SJCRH30 (cell line): ENCODE measurements at places on chromosomes 13 and 19.

DNA sequence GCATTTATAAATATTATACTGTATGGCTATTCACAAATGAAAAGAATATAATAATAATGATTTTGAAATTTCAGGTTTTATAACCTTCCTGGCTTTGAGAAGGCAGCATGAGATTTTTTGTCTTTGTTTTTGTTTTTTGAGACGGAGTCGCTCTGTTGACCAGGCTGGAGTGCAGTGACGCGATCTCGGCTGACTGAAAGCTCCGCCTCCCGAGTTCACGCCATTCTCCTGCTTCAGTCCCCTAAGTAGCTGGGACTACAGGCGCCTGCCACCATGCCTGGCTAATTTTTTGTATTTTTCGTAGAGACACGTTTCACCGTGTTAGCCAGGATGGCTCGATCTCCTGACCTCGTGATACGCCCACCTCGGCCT lies 64.1 kb downstream of the ZNF429 start:
- no peak for DNase-seq

GRCh38 chr19:46726971-46727501 lies 10.1 kb upstream of the PRKD2 start:
- no peak for DNase-seq

GRCh38 chr19:51407511-51408131 lies 9.8 kb downstream of the SIGLEC10 start:
- DNase-seq, result peak; percentile 25

DNA sequence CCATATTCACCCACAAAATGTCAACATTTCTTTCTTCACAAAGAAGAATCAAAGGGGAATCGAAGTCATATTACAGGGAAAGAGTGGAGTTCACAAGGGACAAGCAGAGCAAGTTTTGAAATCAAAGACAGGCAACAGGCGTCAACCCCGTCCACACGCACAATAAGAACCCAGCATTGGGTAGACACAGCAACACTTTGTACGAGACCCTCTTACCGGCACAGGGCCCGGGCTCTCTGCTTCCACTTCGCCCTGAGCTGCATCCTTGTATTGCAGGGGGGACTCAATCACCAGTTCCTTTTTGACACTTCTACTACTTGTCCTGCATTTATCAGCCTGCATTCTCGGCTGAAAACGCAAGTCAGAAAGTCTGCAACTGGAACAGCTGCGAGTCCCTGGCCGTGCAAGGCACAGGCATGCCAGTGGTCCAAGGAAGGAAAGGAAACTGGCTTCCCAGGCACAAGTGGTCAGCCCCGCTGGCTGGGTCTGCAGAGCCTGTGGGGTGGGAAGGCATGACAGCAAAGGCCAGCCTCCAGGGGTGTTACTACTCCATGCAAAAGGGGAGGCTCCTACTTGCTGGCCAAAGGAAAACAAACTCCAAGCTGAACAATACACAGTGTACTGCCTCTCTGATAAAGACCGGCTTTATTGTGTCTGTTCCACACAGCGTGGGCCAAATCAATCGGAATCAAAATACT lies at the start of gene DOCK9:
Gene DOCK9 (minus strand): TSS at position 497 of the 698 bp plus-strand sequence. CDS start 155 bp downstream, at position 342.
- peak; percentile 86 for DNase-seq
